Activated B cell treated with CpG ODN at 0.5 μM for 24 hours (primary cell): ENCODE measurements at places on chromosomes 2 and 18.

GRCh38 chr2:20666304-20667150 is at the start of gene GDF7:
TSS of gene GDF7 (plus strand) at chr2:20667144. CDS start at chr2:20667240, 96 bp downstream.
- DNase-seq = peak; percentile 67

GRCh38 chr2:207449642-207450165 is 80.1 kb upstream of the CREB1 start:
- no peak for DNase-seq

- DNase-seq = no peak
These were observed 79.0 kb downstream of the LBH start for GRCh38 chr2:30310371-30310770.

- no peak for DNase-seq
These were observed 61.2 kb downstream of the MSH6 start for GRCh38 chr2:47844162-47844561.

DNA sequence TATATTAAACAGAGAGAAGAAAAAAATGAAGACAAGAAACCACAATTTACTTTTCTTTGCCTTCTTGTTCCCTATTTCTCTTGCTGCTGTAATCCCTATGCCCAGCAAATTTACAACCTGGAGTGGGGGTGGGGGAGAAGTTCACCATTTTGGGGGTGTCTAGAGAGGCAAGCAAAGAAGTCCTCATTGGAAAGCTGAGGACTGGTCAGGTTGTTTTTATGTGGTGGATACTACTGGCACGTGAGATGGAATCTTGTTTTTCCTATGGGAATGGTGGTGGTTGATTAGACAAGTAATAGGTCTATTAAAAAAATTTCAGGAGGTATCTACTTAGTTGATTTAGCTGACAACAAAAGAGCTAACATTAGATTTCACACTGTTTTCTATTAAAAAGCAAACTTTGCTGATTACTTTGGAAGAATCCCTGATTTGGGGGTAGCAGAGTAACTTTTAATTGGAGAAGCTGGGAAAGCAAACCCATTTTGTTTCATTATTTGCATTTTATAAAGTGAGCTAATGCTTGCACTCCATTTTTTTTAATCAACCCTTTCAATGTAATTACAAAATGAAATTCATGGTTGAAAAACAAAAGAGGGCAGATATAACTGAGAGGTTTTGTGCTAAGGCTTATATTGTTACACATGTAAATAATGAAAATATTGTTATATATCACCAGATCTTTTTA is 6.0 kb downstream of the POU3F3 start:
- DNase-seq = no peak

- no peak for DNase-seq
These were observed 20.7 kb downstream of the LIPG start for GRCh38 chr18:49582579-49582978.

GRCh38 chr18:42290318-42291307 is 335.6 kb downstream of the PIK3C3 start:
- DNase-seq = no peak

DNA sequence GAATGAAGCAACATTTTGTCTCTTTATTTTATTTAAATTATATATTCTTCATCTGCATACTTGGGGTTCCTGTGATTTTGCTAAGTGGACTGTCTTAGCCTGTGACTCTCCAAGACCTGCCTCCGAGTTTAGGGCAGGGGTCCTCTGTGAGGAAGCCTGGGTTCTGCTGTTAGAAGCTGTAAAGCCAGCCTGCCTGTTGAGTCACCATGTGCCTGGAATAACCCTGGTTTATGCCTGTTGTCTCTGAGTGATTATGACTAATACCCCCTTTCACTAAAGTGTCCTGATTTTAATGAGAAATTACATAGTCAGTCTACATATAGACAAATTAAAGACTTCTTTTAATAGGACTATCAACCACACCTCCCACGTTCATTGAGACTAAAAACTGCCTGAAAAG is 369.1 kb downstream of the ZNF521 start:
- no peak for DNase-seq

GRCh38 chr2:30213326-30213725 is 18.0 kb upstream of the LBH start:
- no peak for DNase-seq

- DNase-seq = no peak
These were observed 67.9 kb downstream of the EIPR1 start for GRCh38 chr2:3309496-3310355.

DNA sequence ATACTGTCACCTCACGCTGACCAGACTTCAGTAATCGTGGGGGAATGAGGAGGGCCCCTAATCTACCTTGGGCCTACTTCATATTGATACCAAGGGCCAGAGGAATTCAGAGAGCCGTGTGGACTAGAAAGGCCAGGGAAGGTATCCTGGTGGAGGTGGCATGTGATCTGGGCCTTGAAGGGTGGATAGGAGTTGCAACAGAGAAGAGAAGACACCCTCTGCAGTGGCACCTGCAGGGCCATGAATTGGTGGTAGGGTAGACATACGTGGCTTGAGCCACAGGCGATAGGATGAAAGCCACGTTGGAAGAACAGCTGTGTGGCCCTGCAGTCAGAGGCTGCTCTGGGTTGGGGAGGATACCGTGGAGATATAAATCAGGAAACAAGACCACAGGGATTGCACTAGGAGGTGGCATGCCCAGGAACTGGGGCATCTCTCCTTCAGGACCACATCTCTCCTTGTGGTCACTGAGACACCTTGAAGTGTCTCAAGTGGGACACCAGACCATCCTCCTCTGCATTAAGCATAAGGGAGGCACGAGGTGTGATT is 141.4 kb downstream of the CYP26B1 start:
- no peak for DNase-seq

GRCh38 chr2:74528600-74529356 is 728 bp downstream of the AUP1 start:
- DNase-seq = no peak

GRCh38 chr2:73021371-73022010 is 50.0 kb downstream of the SFXN5 start:
- no peak for DNase-seq

DNA sequence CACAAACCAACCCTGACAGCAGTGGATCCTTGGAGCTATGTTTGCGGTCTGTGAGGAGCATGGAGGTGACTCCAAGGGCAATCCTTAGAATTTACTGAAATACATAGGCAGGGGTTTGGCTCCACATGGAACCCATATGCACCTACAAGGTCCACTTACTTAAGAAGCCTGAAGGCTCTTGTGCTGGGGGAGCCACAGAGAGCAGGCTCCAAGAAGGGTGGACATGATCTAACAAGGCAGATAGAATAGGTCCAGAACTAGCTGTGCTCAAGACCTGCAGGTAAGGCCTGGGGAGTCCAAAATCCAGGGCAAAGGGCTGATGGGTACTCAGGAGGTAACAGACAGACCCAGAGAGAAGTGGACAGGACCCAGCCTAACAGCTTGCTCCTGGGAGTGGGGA is 1.2 kb upstream of the CDK5R2 start:
- no peak for DNase-seq

DNA sequence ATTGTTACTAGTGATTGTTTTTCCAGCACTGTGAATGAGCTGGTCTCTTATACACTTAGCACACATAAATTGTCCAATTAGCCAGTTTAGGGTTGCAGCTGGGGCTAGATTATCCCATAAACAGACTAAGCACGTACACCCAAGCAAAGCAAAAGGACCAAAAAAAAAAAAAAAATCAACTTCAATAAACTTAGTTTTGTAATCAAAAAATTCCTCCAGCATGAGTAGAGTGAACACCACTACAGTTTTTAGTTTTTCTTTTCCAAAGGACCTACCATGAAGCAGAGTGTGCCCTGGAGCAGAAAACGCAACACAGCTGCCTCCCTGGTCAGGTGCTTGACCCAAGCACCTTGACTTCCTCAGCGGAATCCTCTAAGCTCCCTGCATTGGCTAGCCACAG is 249.4 kb upstream of the SLC14A2 start:
- no peak for DNase-seq

- DNase-seq = no peak
These were observed 923.7 kb upstream of the CNTNAP5 start for GRCh38 chr2:123101434-123101833.

DNA sequence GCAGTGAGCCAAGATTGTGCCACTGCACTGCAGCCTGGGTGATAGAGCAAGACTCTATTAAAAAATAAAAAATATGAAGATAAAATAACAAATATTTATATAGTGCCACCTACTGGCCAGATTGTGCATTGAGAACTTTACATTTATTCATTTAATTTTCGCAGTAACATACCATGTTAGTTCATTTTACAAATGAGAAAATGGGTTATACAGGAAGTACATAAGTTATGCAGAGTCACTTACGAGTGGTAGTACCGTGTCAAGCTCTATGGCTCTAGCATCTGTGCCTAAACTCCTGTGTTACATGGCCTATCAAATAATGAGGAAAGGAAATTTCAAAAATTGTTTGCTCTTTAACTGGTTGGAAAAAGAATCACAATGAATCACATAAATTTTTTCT is 27.9 kb downstream of the RIF1 start:
- no peak for DNase-seq

DNA sequence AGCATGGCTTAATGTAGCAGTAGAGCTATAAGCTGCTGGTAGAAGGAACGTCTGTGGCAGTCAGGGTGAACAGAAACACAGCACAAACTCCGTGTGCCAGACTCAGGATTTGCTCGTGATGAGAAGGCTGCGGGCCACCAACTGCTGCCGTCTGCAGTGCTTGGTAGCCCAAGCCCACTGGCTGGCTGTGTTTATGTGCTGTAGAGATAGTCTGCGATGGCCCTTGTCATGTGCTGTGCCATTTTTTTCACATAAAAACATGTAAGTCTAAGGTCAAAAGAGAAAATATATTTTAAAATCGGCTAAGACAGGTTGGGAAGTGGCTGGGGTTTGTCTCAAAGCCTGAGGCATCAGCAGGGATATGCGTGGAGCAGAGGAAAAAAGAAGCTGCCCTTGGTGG is 78.7 kb downstream of the PRPF40A start:
- DNase-seq = no peak

DNA sequence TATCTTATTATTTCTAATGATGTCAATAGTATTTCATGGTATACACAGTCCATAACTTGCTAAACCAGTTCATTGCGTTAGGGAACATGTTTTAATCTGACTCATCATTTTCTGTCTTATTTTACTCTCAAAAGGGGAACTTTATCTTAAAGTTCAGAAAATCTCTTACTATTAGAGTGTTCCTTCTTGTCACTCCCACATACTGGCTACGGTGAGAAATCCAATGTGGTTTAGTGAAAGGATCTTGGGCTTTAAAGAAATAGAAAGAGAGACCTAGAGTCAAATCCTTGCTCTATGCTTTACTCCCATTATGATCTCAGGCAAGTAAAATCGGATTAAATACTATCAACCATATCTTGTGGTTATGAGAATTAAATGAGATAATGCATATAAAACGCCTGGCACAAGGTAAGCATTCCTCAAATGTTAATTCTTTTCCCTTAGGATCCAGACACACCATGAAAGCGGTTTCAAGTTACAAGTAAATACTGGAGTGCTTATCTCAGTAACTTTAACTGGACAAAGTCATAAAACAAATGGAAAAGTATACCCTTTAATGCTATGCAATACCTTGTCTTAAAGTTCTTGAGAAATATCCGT is 576.0 kb downstream of the ARHGAP15 start:
- DNase-seq = no peak

- no peak for DNase-seq
These were observed 67.4 kb downstream of the KLHL29 start for GRCh38 chr2:23452372-23452771.

DNA sequence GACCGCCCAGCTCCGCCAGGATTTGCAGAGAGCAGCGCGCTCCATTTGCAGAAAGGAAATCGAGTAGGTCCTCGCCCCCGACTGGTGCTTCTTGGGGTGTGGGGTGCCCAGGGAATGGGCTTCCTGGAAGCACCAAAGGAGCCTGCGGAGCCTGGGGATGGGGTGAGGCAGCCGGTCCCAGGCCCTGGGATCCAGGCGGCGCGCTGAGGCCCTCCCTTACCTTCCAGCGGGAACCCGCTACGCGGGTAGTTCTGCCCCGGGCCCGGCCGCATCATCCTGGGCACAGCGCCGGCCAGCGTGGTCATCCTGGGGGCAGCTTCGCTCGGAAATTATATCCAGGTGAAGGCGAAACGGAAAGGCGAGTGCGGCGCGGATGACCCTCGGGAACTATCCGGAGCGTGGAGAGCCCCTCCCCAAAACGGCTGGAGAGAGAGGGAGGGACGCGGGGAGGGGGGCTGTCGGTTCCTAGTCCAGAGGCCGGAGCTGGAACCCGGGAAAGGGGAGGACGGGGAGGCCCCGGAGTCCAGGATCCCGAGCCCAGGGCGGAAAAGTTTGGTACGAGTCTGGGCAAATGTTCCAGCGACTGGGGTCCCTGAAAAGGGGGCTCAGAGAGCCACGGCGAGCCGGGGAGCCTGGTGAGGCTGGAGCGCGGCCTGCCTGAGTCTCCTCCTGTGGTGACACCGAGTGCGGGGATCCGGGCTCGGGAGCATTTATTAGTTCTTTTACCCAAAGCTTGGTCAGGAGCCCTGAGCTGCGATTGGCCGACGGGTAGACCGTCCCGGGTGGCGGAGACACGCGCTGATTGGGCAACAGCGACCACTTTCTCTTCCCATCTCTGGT is at the start of gene PAX3:
Gene PAX3 (minus strand): TSS at position 688 of the 840 bp plus-strand sequence. CDS start 383 bp downstream, at position 305.
- no peak for DNase-seq

DNA sequence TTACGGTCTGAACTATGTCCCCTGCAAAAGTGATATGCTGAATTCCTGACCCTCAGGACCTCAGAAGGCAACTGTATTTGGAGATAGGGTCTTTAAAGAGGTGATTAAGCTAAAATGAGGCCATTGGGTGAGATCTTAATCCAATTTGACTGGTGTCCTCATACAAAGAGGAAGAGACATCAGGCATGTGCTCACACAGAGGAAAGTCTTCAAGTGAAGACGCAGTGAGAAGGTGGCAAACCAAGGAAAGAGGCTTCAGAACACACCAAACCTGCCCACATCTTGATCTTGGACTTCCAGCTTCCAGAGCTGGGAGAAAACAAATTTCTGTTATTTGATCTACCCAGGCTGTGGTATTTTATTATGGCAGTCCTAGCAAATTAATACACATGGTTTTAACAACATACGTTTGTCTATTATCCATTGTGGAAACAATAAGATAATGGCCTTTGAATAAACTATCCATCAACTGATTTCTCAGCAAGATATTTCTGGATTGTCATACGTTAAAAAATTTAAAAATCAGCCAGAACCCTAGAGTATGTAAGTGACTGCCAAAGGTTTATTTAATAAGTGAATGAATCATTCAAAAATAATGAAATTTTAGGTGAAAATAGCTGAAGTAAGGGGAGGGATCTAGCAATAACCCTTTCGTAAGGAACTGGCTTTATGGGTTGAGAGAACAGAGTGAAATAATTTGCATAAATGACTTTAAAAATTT is 6.5 kb downstream of the WIPF1 start:
- DNase-seq = no peak

- no peak for DNase-seq
These were observed 253.6 kb downstream of the EPHA4 start for GRCh38 chr2:221318376-221319130.

- DNase-seq = no peak
These were observed 105.9 kb downstream of the SOX11 start for GRCh38 chr2:5798084-5798483.

GRCh38 chr2:168718622-168719021 is 83.8 kb upstream of the NOSTRIN start:
- no peak for DNase-seq
